ENCODE measurements at places on chromosomes 16 and 17. TPM values are rescaled to one million over a fixed set of nuclear protein-coding genes. Genes with fewer than 3 reads are reported as not detected.

OR1F1 gene
- not detected for polyA plus RNA-seq

DNA sequence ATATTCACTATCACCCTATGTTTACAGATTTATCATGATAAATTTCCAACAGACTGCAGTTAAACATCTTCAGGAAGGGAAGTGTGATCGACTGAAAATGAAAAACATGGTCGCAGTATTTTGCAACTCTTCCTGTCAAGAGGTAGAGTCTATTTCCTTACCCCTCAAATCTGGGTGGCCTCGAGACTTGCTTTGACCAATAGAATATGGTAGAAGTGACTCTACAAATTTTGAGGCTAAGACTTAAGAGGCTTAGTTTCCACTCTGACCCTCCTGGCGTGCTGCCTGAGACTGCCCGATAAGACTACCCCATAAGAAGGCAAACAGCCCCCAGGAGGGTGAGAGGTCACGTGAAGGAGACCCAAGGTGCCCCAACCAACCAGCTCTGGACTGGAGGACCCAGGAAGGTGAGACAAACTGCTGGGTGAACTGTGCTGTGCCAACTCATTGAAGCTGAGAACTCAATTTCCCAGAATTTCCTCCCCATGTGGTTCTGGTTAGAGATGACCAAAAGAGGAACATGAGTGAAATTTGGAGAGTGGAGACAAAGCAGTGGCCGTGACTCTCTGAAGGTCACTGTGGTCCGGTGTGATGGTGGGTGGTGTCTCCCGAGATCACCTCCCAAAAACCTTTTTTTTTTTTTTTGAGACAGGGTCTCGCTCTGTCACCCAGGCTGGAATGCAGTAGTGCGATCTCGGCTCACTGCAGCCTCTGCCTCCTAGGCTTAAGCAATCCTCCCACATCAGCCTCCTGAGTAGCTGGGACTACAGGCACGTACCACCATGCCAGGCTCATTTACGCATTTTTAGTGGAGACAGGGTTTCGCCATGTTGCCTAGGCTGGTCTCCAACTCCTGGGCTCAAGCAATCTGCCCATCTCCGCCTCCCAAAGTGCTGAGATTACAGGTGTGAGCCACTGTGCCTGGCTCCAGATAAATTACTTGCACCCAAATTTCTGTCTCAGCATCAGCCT lies 38.2 kb upstream of the LITAF start:
- no peak for DNase-seq

- DNase-seq, result no peak
These were observed 406.3 kb upstream of the RBFOX1 start for GRCh38 chr16:6926341-6926740.

- DNase-seq, result no peak
These were observed 76.9 kb upstream of the ZFHX3 start for GRCh38 chr16:73124665-73125375.

GRCh38 chr17:74712301-74712700 lies 422 bp downstream of the CD300LF start:
- DNase-seq, result no peak

GRCh38 chr17:79793924-79794304 lies 3.0 kb downstream of the CBX8 start:
- no peak for DNase-seq

DOC2A gene
- polyA plus RNA-seq, result 3.0 TPM

DNA sequence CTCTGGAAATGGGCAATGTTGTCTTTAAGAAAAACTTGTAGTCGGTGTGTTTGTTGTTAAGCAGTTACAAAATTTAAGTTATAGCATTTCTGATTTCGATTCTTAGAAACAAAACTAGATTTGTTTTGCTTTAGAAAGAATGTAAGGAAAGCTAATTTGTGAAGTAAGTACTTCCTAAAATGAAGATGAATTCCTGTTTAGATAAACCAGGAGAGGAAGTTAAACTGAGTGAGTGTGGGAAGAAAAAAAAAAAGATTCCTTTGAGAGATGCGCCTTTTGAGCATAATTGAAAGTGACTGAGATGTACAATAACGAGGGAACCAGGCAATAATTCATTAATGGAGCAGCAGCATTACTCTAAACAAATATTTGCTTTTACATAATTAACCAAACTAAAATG lies 52.4 kb upstream of the ALOX12 start:
- no peak for DNase-seq

PNMT gene
- 1.7 TPM for polyA plus RNA-seq

- no peak for DNase-seq
These were observed 23.2 kb downstream of the MYH3 start for GRCh38 chr17:10633738-10634379.

DNA sequence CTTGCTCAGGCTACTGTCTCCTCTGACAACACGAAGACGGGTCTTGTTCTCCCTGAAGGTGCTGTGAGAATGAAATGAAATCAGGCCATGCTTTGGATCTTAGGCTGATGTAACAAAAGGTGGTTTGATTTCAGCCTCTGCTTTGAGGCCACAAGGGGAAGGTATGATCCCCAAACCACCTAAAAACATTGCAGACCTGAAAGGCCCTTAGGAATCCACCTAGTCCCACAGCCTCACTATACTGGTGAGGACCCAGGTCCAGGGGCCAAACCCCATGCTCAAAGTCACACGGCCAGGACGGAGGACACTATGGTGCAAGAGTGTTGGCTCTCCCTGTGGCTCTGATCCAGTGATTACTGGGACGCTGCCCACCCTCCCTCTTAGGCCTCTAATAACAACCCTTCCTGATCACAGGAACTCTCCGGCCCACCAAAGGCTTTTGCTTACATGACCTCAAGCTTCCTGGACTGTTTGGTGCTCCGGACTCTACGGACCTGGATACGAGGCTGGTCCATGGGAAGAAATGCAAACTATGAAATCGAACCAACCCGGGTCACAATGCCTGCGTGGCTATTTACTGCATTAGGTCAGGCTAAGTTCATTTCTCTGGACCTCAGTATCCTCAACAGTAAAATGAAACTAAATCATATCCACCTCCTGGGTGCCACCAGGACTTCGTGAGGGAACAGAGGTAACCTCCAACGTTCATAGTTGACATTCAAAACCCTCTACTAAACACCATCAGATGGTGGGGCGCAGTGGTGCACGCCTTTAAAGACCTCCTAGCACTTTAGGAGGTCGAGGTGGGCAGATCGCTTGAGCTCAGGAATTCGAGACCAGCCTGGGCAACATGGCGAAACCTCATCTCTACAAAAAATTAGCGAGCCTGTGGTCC lies 1.5 kb downstream of the TRIM25 start:
- DNase-seq, result no peak

GRCh38 chr16:51434567-51435198 lies 283.6 kb upstream of the SALL1 start:
- no peak for DNase-seq

KRTAP3-3 gene
- polyA plus RNA-seq, result not detected

CHTF8 gene
- polyA plus RNA-seq, result 158 TPM

CD79B gene
- 2.1 TPM for polyA plus RNA-seq

All from left kidney (tissue), 8 donors.